ENCODE measurements at places on chromosomes 13 and 19.
A peak's percentile ranks its signal among the peaks of the same experiment; 100 is the strongest.

DNA sequence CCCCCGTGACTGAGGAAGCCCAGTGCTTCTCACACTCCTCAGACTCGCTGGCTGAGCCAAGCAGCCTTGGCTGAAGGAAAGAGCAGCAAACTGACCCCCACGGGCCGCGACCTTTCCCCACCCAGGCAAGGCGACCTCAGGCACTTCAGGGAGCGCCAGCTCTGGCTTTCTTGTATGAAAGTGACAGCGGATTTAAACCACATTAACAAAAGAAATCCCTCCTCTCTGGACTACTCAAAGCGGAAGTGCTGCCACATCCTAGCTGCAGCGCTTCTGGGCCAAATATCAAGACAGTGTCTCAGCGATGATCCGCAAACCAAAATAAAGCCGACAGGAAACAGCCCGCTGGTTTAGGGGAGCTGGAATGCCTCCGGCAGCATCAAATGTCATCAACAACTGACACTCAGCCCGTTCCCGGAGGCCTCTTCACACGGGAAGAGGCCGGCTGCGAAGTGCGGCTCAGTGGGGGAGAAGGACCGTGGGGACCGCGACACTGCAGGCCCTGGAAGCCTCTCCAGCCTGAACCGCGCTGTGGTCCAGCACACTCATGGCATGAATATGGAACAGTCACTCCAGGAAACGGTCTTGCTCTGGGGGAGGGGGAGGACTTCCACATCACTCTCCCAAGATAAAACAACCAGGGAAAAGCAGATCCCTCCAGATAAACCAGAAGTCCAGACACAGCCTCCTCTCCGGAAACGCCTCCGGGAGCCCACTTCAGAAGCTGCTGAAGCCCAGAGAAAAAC lies 1.4 kb downstream of the RASA3 start:
- peak; percentile 80 for DNase-seq

GRCh38 chr13:113656831-113657671 lies 947 bp downstream of the ATP4B start:
- no peak for DNase-seq

- peak; percentile 98 for DNase-seq
These were observed 48.1 kb upstream of the PCDH9 start for GRCh38 chr13:67278235-67278634.

DNA sequence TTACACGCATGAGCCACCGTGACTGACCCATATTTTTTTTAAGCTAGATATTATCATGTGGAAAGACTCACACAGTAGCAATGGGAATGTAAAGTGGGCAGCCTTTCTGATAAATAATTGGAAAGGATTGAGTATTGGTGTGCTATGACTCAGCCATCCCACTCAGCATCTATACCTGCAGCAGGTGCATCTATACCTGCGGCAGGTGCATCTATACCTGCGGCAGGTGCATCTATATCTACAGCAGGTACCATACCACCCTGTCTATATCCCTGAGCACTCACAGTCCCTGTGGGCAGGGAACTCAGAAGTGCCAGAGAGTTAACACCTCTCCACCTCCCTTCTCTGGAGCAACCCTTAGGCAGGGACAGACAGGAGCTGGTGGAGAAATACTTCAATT lies 5.2 kb upstream of the LRRC8E start:
- DNase-seq = no peak

GRCh38 chr19:1295169-1296012 lies 9.7 kb downstream of the EFNA2 start:
- no peak for DNase-seq
